Mammary epithelial cell (primary cell): ENCODE measurements at places on chromosomes 11 and 22.

DNA sequence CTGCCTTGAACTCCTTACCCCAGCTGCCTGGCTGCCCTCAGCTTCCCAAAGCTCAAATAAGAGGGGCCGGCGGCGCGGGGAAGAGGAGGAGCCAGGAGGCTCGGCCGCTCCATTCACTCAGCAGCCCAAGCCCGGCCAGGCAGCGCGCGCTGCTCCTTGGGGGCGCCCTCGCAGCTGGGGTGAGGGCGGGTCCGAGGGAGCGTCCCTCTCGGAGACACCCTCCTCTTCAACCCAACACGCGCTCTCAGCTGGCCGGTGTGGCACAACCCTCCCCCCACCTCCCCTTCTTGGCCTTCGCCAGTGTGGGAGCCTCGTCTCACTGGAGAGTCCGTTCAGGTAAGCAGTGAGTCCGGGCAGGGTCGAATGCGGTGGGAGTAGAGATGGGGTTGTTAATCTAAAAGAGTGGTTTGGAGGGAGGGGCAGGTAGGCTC is at the start of gene WT1:
WT1 (minus strand) TSS at position 29 of the 431 bp plus-strand sequence.
- DNase-seq: no peak

DNA sequence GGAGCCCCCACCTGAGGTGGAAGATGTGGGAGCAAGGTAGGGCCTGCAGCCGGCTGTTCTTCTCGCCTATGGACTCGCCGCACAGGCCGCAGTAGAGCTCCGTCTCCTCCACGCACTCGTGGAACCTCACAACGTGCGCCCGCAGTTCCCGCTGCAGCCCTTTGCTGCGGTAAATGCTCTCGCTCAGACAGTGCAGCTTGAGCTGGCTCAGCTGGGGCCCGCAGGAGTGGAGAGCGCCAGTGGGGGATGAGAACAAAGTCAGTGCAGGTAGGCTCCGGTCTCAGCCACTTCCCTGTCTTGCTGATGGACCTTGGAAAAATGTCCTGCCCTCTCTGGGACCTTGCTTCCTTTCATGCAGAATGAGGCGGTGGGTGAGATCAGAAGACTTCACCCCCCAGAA is 10.2 kb downstream of the RAPSN start:
- DNase-seq: no peak

DNA sequence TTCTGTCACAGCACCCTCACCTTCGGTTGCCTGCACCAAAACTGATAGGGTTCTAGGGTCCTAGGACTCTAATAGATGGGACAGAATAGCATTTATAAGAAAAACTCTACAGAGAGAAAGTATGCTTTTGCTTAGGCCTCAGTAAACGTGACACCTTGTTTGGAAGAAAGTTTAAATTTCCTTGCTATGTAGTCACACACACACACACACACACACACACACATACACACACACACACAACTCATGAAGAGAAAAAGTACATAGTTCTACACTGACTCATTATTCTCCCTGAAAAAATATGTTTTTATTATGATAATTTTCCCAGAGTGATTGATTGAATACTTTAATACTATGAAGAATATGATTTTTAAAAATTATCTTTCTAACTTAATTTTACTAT is 220.8 kb upstream of the SNX19 start:
- peak; percentile 12 for DNase-seq

DNA sequence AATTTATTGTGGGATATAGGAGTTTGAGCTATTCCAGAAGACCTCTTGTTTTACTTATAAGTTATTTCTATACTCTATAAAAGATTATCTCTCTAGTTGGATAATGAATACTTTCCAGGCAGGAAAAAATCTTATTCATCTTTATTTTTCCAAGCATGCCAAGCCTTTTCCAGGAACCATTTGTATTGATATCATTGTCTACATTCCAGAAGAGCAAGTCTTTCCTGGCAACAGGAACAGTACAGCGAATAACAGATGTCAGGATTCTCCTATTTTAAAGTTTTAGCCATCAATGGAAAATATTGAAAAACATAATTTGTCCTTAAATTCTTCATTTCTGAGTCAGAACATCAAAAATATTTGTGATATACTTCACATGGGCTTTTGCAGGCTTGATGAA is 5.2 kb upstream of the NXPE1 start:
- no peak for DNase-seq
